Cardiac septum (tissue), 1 donor: ENCODE measurements at places on chromosomes 3 and 15. TPM values are rescaled to one million over a fixed set of nuclear protein-coding genes. Genes with fewer than 3 reads are reported as not detected.

ZWILCH gene
- total RNA-seq: 3.7 TPM

GRCh38 chr3:99873269-99874102 lies 55.8 kb downstream of the CMSS1 start:
- DNase-seq: no peak

- DNase-seq: no peak
Measured at GRCh38 chr3:181987736-181988135, 276.0 kb downstream of the SOX2 start.

GRCh38 chr3:49882166-49882565 lies 12.5 kb upstream of the CAMKV start:
- DNase-seq: no peak

DNA sequence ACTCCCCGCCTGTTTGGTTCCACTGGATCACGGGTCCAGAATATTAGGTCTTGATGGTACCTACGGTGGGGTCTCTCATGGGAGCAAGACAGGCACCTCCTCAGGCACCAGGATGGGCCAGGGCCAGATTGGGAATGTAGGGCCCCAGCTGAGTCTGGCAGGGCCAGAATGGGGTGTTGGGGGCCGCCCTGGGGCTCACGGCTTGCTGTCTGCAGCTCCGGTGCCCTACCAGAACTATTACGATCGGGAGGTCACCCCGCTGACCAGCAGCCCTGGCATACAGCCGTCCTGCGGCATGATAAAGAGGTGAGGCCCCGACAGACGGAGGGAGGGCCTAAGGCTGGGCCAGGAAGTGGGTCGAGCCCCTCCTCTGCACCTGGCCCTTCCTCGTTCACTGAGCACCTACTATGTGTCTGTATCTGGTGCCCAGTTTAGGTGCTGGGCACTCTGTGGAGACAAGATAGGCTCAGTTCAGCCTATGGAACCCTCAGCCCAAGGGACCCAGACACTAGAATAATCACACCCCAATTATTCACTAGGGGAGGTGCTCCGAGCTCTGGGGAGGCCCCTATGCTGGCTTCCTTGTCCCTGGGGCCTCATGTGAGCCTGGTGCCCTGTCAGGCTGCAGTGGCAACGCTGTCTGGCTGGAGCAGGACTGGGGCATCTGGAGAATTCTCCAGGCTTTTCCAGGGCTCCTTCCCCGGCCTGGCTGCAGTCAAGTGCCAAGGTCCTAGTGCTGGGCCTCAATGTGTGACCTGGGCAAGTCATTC lies 37.9 kb downstream of the PSTPIP1 start:
- DNase-seq: peak; percentile 63

GRCh38 chr15:41827880-41828806 lies at the start of gene JMJD7:
Gene JMJD7, plus strand, starts transcription at chr15:41828092. Its CDS starts 33 bp downstream, at chr15:41828125.
- peak; percentile 99 for DNase-seq

GRCh38 chr3:105367063-105367405 lies 325 bp downstream of the ALCAM start:
- no peak for DNase-seq
